Heart left ventricle (tissue), 16 donors: ENCODE measurements at places on chromosomes 12 and 14. TPM values are rescaled to one million over a fixed set of nuclear protein-coding genes. Genes with fewer than 3 reads are reported as not detected.

The RGS6 gene
- 1.3 TPM for polyA plus RNA-seq

The CCDC38 gene
- not detected for polyA plus RNA-seq

DNA sequence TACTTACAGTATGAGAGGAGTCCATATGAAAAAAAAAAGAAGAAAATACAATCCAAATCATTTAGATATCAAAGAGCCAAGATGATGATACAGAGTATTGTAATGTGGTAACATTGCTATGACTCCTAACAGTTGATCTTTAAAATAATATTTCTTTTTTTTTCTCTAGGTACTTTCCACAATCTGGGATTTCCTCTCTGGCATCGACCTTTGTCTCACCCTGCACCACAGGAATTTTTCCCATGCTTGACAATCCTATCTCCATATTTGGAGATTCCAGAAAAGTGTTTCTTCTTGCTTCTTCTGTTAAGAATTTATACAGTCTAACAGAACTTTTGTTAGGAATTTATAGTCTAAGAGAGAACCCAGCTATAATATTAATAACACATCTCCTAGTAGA is 184.4 kb downstream of the ITPR2 start:
- no peak overlapping the region for H3K4me3 ChIP-seq
- no peak overlapping the region for H3K27ac ChIP-seq
- no peaks in the 10 kb centered on the region for H3K27me3 ChIP-seq
- DNase-seq = no peak
- peaks cover 8% of the 10 kb centered on the region for H3K4me1 ChIP-seq

The MAGOHB gene
- polyA plus RNA-seq = 16.5 TPM

DNA sequence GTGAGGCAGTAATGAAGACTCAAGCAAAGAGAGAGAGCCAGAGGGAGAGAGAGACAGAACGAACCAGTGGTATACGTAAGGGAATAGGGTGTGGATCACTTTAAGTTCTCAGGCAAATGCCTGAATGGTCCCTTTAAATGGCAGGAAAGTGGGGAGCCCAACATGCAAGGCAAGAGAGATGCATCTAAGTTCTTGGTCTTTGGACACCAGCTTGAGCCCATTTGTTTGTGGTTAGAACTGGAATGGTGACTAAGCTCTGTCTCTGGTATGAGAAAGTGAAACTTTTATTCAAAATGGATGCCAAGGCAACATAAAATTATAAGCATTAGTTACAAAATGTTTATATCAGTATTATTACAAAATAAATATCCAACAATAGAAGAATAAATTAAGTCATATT is 192.2 kb upstream of the ALG10 start:
- no peak overlapping the region for H3K27ac ChIP-seq
- DNase-seq = no peak
- H3K27me3 ChIP-seq = no peaks in the 10 kb centered on the region
- no peak overlapping the region for H3K4me3 ChIP-seq
- no peaks in the 10 kb centered on the region for H3K4me1 ChIP-seq

GRCh38 chr14:95664546-95664945 is 21.7 kb upstream of the TCL1B start:
- H3K27ac ChIP-seq = no peak overlapping the region
- no peak for DNase-seq
- peaks cover 16% of the 10 kb centered on the region for H3K27me3 ChIP-seq
- peaks cover 6% of the 10 kb centered on the region for H3K4me1 ChIP-seq
- H3K36me3 ChIP-seq = no peaks in the 10 kb centered on the region
- H3K4me3 ChIP-seq = no peak overlapping the region

DNA sequence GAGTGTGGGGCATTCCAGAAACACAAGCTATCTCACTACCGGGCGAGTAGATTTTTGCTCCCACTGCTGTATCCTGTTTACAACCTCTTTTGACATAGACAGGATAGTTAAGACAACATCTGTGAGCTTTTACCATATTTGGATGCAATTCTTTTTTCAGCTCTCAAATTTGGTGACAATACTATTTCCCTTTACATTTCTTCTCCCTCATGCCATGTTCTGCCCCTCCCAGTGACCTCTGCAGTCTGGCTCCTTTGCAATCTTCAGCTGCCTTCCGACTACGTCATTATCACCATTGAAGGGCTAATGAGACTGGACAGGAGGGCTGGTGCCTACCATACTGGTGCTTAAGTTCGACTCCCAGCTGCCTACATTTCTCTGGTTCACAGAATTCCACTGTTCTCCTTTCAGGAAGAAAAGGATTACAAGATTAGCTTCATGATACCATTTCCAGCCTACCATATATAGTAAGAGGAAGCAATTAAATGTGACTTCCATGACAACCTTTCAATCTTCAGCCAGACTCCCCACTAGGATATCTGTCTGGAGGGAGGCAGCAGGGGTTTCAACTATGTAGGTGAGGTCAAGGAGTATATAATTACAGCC is 251.6 kb downstream of the PHLDA1 start:
- H3K4me3 ChIP-seq = no peak overlapping the region
- no peak for DNase-seq
- H3K27ac ChIP-seq = no peak overlapping the region
- H3K27me3 ChIP-seq = no peaks in the 10 kb centered on the region
- H3K4me1 ChIP-seq = no peaks in the 10 kb centered on the region
- no peaks in the 10 kb centered on the region for H3K36me3 ChIP-seq

DNA sequence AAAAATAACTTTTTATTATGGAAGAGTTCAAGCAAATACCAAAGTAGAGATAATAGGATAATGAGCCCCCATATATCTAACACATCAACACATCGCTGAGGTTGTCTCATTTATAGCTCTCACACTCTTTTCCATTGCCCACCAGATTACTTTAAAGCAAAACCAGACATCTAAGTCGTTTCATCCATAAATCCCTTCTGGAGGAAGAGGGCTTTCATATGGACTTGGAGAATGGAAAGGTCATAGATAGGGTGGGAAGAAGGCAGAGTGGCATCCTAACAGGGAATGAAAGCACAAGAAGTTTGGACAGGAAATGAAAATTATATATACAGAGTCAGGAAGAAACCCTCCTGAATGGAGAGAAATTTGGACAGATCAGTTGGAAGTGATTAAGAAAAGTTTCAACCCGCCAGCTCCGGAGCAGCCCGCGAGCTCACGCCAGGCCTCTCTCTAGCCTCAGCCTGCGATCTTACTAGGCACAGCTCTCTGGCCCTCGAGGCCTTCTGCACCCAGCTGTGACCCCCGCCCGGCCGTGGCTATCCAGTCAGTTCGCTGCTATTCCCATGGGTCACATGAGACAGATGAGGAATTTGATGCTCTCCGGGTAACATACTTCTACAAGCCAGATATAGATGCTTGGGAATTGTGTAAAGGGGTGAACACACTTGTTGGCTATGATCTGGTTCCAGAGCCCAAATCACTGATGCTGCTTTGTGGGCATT is 48.4 kb upstream of the NID2 start:
- no peaks in the 10 kb centered on the region for H3K27me3 ChIP-seq
- no peaks in the 10 kb centered on the region for H3K36me3 ChIP-seq
- H3K4me3 ChIP-seq = no peak overlapping the region
- DNase-seq = peak; percentile 38
- H3K27ac ChIP-seq = no peak overlapping the region

GRCh38 chr14:57085801-57086200 is 182.9 kb downstream of the EXOC5 start:
- no peaks in the 10 kb centered on the region for H3K4me1 ChIP-seq
- no peak for DNase-seq
- H3K36me3 ChIP-seq = no peaks in the 10 kb centered on the region
- H3K4me3 ChIP-seq = no peak overlapping the region
- H3K27ac ChIP-seq = no peak overlapping the region

- H3K4me3 ChIP-seq = no peak overlapping the region
- no peaks in the 10 kb centered on the region for H3K4me1 ChIP-seq
- no peak overlapping the region for H3K27ac ChIP-seq
- DNase-seq = no peak
- no peaks in the 10 kb centered on the region for H3K27me3 ChIP-seq
Measured at GRCh38 chr12:132861558-132861957, 25.8 kb downstream of the CHFR start.

The TMEM106C gene
- polyA plus RNA-seq = 63.9 TPM

The TOMM20L gene
- polyA plus RNA-seq = not detected

GRCh38 chr14:72634691-72635616 is 258.9 kb downstream of the DPF3 start:
- no peak overlapping the region for H3K4me3 ChIP-seq
- no peak overlapping the region for H3K27ac ChIP-seq

- H3K27ac ChIP-seq = no peak overlapping the region
- H3K4me3 ChIP-seq = no peak overlapping the region
- H3K27me3 ChIP-seq = no peaks in the 10 kb centered on the region
Measured at GRCh38 chr14:23523229-23524016, 28.1 kb downstream of the ZFHX2 start.

DNA sequence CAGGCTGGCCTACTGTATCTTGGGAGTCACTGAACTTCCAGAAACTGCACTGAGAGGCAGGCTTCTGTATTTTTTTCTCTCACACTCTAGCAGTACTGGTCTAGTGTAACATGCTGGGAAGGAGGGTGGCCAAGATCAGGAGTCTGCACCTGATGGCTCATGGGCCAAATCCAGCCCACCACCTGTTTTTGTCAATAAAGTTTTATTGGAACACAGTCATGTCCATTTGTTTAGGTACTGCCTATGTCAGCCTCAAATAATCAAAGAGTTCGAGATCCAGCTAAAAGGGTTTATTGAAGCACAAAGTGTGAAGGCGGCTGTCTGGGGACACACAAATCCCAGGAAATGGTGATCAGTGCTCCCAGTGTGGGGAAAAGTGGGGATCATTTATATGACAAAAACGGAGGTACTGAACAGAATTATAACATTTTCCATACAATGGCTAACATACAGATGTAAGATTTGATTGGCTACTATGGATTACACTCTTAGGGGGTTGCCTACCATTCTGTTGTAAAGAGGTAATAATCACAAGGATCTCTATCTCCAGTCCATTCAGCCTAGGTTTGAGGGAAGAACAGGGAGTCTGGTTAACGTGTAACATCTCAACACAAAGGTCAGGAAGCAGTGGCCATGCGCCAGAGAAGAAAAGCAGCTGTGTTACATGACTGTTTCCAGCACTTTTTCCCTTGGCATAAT is 12.9 kb downstream of the USP30 start:
- DNase-seq = no peak
- no peak overlapping the region for H3K27ac ChIP-seq
- H3K4me1 ChIP-seq = no peaks in the 10 kb centered on the region
- H3K4me3 ChIP-seq = no peak overlapping the region

- no peak for DNase-seq
- no peaks in the 10 kb centered on the region for H3K36me3 ChIP-seq
- H3K4me3 ChIP-seq = no peak overlapping the region
- H3K27me3 ChIP-seq = no peaks in the 10 kb centered on the region
Measured at GRCh38 chr14:77791225-77791600, 8.7 kb upstream of the ADCK1 start.

GRCh38 chr14:64536488-64537245 is 3.9 kb upstream of the HSPA2 start:
- no peaks in the 10 kb centered on the region for H3K4me1 ChIP-seq
- H3K27ac ChIP-seq = no peak overlapping the region
- no peaks in the 10 kb centered on the region for H3K27me3 ChIP-seq
- no peak overlapping the region for H3K4me3 ChIP-seq
- no peaks in the 10 kb centered on the region for H3K36me3 ChIP-seq

DNA sequence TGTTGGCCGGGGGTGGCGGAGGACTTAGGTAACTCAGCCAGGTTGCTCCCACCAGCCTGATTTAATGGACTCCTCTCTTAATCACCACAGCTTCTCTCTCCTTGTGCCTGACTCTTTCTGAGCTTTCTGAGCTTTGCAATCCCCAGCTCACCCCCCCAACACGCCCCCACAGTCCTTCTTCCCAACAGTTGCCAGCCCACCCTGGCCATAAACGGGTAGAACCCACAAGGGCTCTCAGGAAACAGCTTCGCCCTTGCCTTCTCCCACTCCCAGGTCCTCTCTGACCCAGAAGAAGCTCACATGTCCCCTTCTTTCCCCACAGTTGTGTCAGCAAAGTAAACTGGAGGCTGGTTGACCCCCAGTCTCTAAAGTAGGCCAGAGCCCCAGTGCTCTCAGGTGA is 32.9 kb downstream of the ZFP36L1 start:
- no peak overlapping the region for H3K4me3 ChIP-seq
- no peaks in the 10 kb centered on the region for H3K36me3 ChIP-seq
- DNase-seq = no peak
- H3K27me3 ChIP-seq = no peaks in the 10 kb centered on the region
- peaks cover 60% of the 10 kb centered on the region for H3K4me1 ChIP-seq
- H3K27ac ChIP-seq = peak overlapping the region; percentile 42

DNA sequence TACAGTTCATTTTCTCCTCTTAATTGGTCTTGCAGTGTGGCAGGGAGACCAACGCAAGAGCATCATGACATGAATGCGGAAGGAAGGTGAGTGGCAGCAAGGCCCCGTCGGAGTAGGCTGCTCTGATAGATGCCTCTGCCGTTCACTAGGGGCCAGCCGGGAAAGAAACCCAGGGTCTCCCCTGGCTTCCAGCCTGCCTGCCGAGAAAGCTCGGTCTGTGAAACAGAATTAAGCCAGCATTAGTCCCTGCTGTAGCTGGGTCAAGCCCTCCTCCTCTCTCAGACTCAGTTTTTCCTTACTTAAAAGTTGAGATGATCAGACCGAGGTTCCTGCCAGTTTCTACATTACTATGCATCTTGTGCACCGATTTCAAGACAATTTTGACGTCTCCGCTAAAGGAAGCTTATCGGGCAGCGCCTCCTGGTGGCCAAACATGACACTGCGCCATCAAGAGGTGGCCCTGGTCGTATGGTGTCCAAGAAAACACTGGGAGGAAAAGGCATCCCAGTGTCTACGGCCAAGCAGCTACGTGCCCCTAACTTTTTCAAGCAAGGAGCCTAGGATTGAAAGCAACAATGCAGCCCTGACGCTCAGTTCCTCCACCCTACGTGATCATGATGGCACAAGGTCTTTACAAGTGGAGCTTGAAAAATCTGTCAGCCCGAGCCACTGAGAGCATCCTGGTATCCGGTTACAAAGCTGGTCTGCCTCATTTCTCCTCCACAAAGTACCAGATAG is 131.6 kb downstream of the KSR2 start:
- H3K27ac ChIP-seq = no peak overlapping the region
- H3K4me3 ChIP-seq = no peak overlapping the region
- peaks cover 72% of the 10 kb centered on the region for H3K27me3 ChIP-seq
- no peaks in the 10 kb centered on the region for H3K4me1 ChIP-seq

GRCh38 chr12:67618303-67618702 is 30.2 kb upstream of the DYRK2 start:
- H3K4me1 ChIP-seq = peaks cover 7% of the 10 kb centered on the region
- H3K27ac ChIP-seq = no peak overlapping the region
- no peaks in the 10 kb centered on the region for H3K36me3 ChIP-seq
- H3K27me3 ChIP-seq = no peaks in the 10 kb centered on the region
- no peak overlapping the region for H3K4me3 ChIP-seq

The CIPC gene
- 27.0 TPM for polyA plus RNA-seq

- no peaks in the 10 kb centered on the region for H3K36me3 ChIP-seq
- no peak overlapping the region for H3K4me3 ChIP-seq
- no peak overlapping the region for H3K27ac ChIP-seq
- no peaks in the 10 kb centered on the region for H3K4me1 ChIP-seq
- H3K27me3 ChIP-seq = no peaks in the 10 kb centered on the region
- no peak for DNase-seq
Measured at GRCh38 chr12:26633591-26634210, 199.3 kb downstream of the ITPR2 start.
